Trophoblast cell (in vitro differentiated cells and primary cell): ENCODE measurements at places on chromosomes 4 and X.

DNA sequence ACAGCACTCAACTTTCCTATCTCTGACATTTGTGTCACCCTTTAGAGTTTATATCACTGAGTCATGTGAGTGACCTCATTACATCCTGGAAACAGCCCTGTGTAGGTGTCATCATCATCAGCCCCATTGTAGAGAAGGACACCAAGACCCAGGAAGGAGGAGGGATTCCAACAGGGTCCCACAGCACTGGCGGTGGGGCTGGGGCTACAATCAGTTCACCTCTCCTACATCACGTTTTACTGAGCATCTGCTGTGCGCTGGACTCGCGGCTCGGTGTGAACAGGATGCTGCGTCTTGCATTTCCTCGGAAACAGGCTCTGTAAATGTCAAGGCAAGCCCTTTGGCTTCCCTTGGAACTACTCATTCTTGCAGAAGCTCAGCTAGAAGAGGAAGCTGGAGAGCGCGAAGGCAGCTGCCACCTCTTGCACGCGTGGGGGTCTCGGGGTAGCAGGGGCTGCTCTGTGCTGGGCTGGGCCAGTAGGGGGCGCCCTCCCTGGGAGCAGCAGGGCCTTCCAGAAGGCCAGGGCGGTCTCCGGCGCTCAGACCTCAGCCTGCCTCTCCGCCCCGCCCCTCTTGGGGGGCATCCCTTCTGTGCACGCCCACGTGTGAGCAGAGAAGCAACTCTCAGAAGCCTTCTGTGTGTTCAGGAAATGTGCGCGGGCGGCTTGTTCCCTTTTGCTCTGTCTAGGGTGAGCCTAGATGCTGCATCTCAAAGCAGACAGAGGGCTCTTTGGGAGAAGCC, 29.0 kb downstream of the REELD1 start:
- no peak for DNase-seq

GRCh38 chrX:71253253-71254091, 468 bp downstream of the ZMYM3 start:
- no peak for DNase-seq

DNA sequence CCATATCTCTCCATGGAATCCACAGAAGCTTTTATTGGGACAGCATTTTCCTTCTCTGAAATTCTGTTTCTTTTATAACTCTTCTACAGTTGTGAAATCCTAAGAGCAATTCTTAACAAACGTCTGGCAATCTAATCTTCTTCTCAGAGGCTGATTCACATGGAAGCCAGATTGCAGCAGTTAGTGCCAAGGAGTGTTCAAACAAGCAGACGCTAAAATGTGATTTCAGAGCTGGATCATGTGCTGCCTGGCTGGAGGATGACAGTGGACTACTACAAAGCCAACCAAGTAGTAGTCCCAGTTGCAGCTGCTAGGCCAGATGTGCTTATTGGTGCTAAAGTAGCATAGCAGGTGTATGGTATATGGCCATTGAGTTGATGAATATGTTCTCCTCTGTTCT, 27.7 kb upstream of the GLRB start:
- no peak for DNase-seq

- no peak for DNase-seq
Observed at GRCh38 chr4:185384930-185385331, 10.8 kb downstream of the LRP2BP start.

- no peak for DNase-seq
Observed at GRCh38 chr4:186560647-186561046, 5.3 kb upstream of the MTNR1A start.
